Central memory CD4-positive, alpha-beta T cell (primary cell): ENCODE measurements at places on chromosomes 7 and 10.

GRCh38 chr7:128353610-128354009 is 7.9 kb downstream of the PRRT4 start:
- no peak for DNase-seq

DNA sequence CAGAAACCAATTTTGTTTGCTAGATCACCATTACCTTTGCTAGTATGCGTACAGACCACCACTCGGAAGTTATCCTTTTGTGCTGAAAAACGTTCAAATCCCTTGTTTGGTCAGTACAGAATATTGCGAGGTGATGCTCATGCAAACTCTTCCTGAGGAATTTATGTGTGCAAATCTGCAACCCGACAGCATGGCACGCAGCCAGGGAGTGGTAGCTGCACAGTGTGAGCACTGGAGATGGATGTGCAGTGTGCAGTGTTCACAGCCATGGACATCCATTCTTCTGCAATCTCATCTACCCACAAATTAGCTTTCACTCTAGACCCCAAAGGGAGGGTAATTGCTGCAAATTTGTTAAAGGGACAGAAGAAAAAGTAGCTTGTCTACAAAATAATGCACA is 72.2 kb downstream of the CACUL1 start:
- DNase-seq: no peak

GRCh38 chr7:32257621-32258020 is 187.4 kb upstream of the PDE1C start:
- no peak for DNase-seq

DNA sequence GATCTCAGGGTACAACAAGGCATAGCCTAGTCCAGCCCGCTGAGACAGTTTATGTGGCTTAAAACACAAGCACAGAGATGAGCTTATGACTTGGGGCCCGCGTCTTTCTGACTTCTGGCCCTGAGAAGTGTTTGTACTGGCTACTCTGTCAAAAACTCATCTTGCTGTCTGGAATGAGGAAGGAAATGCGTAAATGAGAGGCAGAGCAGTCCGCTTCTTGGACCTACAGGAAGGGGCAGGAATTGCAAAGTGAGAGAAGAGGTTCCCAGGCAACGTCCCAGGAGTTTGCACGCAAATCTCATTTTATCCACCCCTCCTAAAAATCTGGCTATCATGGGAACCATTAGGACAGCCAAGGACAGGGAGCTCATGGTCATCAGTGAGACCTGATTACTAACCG is 5.5 kb downstream of the ANXA11 start:
- DNase-seq: no peak

GRCh38 chr10:109633846-109634245 is 289.5 kb downstream of the XPNPEP1 start:
- DNase-seq: no peak

DNA sequence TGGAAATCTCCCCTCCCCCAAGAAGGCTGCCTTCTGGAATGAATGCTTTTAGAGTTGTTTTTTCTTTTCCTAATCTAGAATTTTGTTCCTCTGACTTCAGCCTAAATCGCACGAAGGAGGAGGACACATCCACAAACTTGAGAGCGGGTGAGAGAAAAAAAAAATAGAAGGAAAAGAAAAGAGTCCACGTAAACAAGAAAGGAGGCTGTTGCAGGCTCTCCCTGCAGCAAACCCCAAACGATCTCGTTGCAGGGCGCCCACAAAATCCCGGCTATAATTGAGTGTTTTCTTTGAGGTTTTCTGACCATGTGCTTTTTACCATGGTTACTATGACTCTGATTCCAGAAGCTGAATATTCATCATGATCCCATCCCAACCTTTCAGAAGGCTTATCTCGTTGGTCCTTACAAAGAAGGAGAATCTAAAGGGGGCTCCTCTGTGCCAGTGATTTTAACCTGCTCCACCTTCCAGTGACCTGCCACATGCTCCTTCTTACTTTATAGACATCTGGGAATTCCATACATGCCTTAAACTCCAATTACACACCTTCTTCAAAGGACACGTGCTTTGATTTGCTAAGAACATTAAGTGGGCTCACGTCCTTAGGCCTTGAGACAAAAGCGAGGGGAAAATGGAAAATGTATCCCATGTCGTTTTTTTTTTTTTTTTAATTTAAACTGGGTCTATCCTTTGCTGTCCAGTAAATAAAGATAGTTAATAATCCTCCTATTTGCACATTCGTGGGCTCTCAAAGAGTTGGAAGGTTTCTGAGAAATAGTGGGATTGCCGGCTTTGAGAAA is 5.8 kb downstream of the TWIST1 start:
- no peak for DNase-seq
